Trophoblast cell (in vitro differentiated cells and primary cell): ENCODE measurements at places on chromosomes 3 and 15.

- no peak for DNase-seq
Measured at GRCh38 chr3:183044547-183045229, 54.6 kb downstream of the MCCC1 start.

DNA sequence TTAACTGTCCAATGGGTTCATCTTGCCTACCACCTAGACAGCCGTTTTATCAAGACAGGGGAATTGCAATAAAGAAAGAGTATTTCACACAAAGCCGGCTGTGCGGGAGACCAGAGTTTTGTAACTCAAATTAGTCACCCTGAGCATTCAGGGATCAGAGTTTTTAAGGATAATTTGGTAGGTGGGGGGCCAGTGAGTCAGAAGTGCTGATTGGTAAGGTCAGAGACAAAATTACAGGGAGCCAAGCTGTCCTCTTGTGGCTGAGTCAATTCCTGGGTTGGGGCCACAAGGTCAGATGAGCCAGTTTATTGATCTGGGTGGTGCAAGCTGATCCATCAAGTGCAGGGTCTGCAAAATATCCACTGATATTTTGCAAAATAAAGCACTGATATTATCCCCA is 29.9 kb upstream of the GPD1L start:
- no peak for DNase-seq

- DNase-seq, result peak; percentile 14
Measured at GRCh38 chr3:156952011-156952410, 125.9 kb downstream of the LEKR1 start.

- DNase-seq, result no peak
Measured at GRCh38 chr3:140630866-140631265, 47.0 kb upstream of the TRIM42 start.

DNA sequence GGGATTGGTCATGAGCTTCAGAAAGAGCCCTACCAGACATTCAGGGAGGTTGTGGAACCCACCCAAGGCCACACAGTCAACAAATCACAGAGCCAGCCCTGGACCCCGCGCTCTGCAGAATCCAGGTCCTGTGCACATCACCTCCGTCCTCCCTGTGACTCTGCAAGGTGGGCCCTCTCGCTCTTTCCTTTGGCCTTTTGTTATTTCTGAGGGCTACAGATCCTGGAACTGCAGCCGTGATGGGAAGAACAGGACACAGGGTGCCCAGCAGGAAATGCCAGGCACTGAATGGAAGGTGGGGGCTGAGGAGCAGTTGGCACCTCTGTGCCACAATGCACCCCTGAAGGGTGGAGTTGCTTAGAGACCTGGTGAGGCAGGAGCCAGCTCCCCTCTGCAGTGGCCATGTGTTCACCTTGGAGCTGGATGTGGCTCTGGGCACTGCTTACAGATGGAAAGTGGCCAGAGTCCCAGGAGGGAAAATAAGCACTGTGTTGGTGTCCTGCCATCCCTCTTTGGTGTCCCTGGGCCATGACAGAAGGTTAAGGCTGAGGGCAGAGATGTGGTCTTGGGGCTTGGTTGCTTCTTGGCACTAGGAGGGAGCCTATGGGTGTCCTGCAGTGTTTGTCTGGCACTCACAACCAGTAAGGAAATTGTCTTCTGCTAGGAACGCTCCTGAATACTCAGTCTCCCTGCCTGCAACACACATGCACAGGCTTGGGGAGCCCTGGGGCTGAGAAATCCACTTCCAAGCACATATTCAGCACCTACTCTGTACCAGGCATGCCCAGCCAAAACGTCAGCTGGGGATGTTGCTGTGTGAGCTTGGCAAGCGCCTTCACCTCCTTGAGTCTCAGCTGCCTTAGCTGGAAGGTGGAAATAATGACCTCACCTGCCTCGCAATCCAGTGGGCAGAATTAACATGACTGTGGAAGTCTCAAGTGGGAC is 98.0 kb upstream of the SLC6A6 start:
- no peak for DNase-seq

DNA sequence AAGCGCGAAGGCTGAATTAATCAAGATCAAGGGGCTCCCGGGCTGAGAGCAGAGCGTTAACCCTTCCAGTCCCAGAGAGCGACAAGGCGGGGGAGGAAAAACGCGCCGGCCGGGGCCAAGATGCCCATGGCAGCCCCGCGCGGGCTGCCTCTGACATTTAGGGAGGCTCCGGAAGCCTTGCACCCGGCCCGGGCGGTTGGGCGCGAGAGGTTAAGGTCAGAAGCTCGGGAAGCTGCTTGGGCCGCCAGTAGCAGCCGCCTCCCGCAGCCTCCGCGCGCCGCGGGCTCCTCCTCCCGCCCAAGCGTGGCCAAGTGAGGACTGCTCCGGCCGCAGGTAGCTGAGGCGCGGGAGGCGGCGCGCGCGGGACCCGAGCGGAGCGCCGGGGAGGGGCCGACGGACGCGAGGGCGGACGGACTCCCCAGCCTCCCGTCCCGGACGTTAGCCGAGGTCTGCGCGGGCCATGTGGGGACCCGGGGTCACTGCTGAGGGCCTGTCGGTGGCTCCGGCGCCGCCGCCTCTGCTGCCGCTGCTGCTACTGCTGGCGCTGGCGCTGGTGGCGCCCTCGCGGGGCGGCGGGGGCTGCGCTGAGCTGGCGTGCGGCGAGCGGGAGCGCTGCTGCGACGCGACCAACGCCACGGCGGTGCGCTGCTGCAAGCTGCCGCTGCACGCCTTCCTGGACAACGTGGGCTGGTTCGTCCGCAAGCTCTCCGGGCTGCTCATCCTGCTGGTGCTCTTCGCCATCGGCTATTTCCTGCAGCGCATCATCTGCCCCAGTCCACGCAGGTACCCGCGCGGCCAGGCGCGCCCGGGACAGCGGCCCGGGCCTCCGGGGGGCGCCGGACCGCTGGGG is at the start of gene C3orf80:
Gene C3orf80, plus strand, starts transcription at position 247 of the 850 bp plus-strand sequence. Its CDS starts 214 bp downstream, at position 461.
- peak; percentile 14 for DNase-seq

DNA sequence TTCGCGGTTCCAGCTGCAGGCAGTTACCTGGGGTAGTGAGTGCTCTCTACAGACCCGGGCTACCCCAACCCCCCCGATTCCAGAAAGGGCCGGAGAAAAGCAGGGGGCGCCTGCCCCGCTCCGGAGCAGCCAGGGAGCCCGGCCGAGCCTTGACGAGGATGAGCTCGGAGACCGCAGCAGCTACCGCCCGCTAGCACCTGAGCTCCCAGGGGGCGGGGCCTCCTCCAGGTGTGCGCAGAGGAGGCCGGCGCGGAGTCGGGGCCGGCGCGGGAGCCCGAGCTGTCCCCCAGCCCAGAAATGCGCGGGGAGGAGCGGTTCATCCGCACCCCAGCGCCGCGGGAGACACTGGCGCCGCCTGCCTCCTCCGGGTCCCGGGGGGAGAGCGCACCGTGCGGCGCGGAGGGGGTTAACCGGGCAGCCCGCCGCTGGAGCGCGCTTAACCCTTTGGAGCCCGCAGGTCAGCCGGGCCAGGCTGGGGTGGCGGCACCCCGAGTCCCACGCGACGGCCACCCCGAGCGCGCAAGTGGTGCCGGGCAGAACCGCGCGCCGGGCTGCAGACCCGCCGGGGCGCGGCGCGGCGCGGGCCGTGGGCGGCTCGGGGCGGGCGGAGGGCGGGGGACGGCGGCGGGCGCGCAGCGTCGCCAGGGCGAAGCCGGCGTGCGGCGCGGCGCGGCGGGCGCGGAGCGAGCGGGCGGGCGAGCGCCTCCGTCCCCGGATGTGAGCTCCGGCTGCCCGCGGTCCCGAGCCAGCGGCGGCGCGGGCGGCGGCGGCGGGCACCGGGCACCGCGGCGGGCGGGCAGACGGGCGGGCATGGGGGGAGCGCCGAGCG is at the start of gene CACNA1D:
Gene CACNA1D, plus strand, starts transcription at position 649 of the 829 bp plus-strand sequence. CDS start 556 bp downstream, outside the sequence.
- peak; percentile 58 for DNase-seq

DNA sequence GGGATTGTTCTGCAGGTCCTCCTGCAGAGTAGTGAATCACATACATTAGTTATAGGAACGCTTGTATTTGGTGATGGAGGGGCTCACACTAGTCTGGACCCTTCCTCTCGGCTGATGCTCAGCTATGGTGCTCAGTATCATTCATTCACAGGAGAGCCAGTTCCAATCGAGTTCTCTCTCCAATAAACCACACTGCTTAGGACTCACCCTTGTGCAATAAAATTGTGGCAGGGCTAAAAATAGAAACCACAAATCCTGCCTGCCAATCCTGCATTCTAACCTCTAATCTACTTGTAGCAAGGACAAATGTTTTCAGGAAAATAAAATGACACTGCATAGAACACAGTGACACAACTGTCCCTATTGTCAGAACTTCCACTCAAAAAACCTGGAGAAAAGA is 138.4 kb upstream of the TBL1XR1 start:
- no peak for DNase-seq

DNA sequence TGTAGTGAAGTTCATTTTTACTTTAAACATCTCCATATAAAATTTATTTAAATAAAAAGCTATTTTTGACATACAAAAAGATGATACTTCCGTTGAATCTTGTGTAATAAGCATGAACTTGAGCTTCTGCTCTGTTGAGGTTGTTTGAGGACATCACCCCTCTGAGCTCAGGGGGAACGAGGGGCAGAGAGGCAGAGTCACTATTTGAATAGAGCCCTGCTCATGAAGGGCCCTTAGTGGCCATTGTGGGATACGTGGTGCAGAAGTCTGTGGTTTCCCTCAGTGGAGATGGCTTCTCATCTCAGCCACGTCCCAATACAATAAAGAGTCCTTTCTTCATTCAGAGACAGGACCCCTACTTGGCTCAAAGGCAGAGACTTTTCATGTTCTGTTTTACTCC is 10.6 kb downstream of the CEMIP start:
- DNase-seq, result no peak

DNA sequence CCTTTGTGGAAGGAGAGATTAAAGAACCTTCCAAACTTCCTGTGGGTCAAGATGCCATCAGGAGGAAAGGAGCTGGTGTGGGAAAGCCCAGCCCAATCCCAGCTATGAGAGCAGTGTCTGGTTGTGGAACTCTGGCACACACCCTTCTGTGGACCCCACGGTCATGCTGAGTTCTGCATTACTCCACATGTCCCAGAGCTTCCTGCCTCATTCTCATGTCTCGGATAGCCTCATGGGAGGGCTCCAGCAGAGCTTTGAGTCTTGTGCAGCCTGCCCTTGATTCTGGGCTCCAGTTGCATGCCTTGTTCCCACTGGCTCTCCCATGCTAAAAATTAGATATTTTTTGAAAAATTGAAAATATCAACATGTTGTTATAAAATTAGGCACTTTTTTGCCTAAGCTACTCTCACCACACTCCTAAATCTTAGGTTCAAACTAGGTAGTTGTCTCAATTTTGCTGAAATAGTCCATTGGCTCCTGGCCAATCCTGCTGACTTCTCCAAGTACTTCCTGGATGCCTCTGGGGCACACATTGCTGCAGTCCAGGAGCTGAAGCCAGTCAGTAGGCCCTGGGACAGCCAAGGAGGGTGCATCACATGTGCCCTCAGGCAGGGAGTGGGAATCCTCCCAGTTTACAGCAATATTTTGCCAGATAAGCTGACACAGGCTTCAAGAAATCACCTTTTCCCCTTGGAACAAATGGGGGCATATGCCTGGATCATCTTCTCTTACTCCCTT is 144.3 kb downstream of the EEFSEC start:
- peak; percentile 91 for DNase-seq

- DNase-seq, result no peak
Measured at GRCh38 chr15:40932156-40932555, 3.0 kb downstream of the DLL4 start.

GRCh38 chr3:193857996-193858395 is 265.0 kb downstream of the OPA1 start:
- DNase-seq, result no peak

GRCh38 chr3:195204360-195205163 is 66.4 kb downstream of the XXYLT1 start:
- DNase-seq, result peak; percentile 43

DNA sequence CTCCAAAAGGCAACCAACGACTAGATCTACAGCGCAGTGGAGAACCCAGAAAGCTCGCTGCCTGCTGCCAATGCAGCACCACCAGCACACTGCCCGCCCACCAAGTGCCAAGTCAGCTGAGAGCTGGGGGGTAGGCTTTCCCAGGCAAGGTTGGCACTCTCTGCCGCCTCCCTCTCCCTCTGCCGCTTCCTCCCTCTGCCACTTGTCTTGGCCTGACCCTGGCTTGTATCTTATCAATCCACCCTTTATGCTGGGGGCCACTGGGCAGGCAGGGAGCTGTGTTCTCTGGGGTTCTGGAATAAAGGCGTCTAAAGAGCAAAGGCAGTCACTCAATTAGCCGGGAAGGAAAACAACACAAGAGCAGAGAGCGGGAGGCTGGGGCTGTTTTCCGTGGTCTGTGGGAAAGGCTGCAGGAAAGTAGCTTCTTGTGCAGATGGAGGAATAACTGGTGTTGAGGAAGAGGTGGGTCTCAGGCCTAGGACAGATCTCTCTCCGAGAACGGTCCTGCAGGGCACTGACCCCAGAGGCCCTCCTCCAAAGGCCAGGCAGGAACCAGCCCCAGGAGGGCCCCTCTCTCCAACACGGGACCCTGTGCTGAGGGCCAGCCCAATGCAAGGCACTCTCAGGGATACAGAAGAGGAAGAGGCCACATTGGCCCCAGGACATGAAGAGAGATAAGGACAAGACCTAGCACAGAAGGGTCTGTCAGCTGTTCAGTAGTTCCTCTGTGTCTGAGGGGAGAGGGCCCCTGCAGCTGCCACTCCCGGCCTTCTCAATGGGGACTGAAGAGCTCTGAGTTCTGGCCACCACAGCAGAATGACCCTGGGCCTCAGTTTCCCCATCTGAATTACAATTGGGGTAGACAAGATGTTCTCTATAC is 30.8 kb downstream of the ACSBG1 start:
- DNase-seq, result no peak

DNA sequence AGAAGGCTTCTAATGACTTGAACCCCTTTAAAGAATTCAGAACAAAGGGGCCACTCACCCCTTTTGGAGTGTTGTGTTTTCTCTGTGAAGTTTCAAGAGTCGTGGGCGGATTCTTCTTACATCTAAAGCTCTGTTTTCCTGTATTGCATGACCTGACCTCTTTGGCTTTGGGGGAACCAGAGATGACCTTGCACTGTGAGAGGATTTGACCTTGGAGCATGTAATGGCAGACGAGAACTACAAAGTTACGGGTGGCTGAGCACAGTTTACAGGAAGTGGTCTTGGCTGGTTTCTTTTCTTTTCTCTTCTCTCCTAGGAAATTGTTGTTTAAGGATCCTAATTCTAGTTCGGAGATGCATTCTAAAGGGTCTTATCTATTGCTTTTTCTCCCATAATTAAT is 6.2 kb upstream of the BDH1 start:
- DNase-seq, result no peak

DNA sequence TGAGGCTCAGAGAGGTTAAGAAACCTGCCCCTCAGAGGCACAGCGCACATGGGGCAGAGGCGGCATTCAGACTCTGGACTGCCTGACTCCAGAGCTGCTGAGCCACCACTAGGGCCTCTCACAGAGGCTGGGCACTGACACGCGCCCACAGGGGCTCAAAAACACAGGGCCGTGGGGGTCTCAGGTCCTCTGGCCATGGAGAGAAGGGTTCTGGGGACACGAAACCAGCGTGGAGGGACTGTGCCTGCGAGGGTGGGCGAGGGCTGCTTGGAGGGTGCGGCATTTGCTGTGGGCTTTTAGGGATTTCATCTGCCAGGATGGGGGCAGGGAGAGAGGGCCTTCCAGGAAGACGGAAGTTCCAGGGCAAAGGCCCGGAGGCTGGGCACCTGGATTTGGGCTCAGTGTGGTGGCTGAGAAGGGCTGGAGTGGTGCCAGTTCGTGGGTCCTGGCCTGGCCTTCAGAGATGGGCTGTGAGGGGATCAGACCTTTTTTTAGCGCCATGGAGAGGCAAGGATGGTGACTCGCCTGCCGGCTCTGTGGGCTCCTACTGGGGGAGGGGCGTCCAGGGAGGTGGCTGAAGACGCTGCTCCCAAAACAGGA is 69.6 kb downstream of the EFCAB12 start:
- DNase-seq, result no peak

- no peak for DNase-seq
Measured at GRCh38 chr3:182182531-182182968, 470.8 kb downstream of the SOX2 start.
